ENCODE measurements at places on chromosomes 2 and 18. TPM values are rescaled to one million over a fixed set of nuclear protein-coding genes. Genes with fewer than 3 reads are reported as not detected.

LINC00305 gene
- polyA plus RNA-seq = not detected

CCDC74A gene
- 11.7 TPM for polyA plus RNA-seq

PLEK gene
- polyA plus RNA-seq = 0.03 TPM

LIMS2 gene
- polyA plus RNA-seq = 55.6 TPM

ACP1 gene
- polyA plus RNA-seq = 46.1 TPM

ANKRD12 gene
- polyA plus RNA-seq = 1.5 TPM

TRIB2 gene
- polyA plus RNA-seq = 12.7 TPM

SLC40A1 gene
- 15.1 TPM for polyA plus RNA-seq

PARD3B gene
- 2.2 TPM for polyA plus RNA-seq

CHST9 gene
- polyA plus RNA-seq = not detected

PTPRN gene
- not detected for polyA plus RNA-seq

KLF11 gene
- 10.2 TPM for polyA plus RNA-seq

AQP12A gene
- not detected for polyA plus RNA-seq

EPAS1 gene
- 214 TPM for polyA plus RNA-seq

GKN2 gene
- not detected for polyA plus RNA-seq

AQP12B gene
- polyA plus RNA-seq = not detected

SNORC gene
- 2.5 TPM for polyA plus RNA-seq

SLC11A1 gene
- 0.03 TPM for polyA plus RNA-seq

CNDP2 gene
- polyA plus RNA-seq = 39.9 TPM

PAX3 gene
- not detected for polyA plus RNA-seq

CHMP1B gene
- 17.4 TPM for polyA plus RNA-seq

SIX3 gene
- not detected for polyA plus RNA-seq

KIF1A gene
- polyA plus RNA-seq = 0.02 TPM
